ENCODE measurements at places on chromosomes 4 and X. TPM values are rescaled to one million over a fixed set of nuclear protein-coding genes. Genes with fewer than 3 reads are reported as not detected.

GLUD2 gene
- polyA plus RNA-seq, result 5.4 TPM

MAGEA1 gene
- not detected for polyA plus RNA-seq

GRCh38 chr4:17753646-17754045 lies 27.8 kb downstream of the FAM184B start:
- no peak for DNase-seq

- no peak for DNase-seq
Observed at GRCh38 chr4:16914208-16914607, 15.8 kb upstream of the LDB2 start.

- no peak for DNase-seq
Observed at GRCh38 chrX:135384161-135384836, 37.4 kb upstream of the SMIM10L2A start.

Data from renal cortex interstitium (tissue), 15 donors.